ENCODE measurements at places on chromosomes 2 and 18. TPM values are rescaled to one million over a fixed set of nuclear protein-coding genes. Genes with fewer than 3 reads are reported as not detected.

GRCh38 chr2:25109822-25110221, 58.6 kb downstream of the POMC start:
- peak; percentile 43 for DNase-seq
- no peaks in the 10 kb centered on the region for H3K36me3 ChIP-seq
- no peak overlapping the region for H3K27ac ChIP-seq
- H3K4me1 ChIP-seq, result peaks cover 11% of the 10 kb centered on the region

DNA sequence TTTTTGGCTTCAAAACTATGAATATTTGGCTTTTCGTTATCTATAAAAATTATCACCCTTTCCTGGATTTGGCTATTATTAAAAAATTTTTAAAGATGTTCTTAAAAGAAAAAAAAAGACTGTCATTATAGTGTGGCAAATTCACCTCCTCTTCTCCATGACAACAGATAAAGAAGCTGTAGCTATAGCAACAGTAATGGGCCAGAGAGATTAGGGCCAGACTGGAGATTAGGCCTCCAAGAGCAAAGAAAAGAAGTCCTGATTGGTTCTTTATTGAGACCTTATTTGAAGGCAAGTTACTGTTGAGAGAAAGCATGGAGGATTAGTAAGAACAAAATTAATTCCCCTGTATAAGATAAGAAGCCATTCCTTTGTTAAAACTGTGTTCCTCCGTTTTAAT, 812.5 kb downstream of the DCC start:
- no peaks in the 10 kb centered on the region for H3K36me3 ChIP-seq
- no peaks in the 10 kb centered on the region for H3K4me1 ChIP-seq
- no peak overlapping the region for H3K4me3 ChIP-seq
- H3K27me3 ChIP-seq, result no peaks in the 10 kb centered on the region
- H3K27ac ChIP-seq, result no peak overlapping the region
- DNase-seq, result no peak

- DNase-seq, result no peak
- no peaks in the 10 kb centered on the region for H3K36me3 ChIP-seq
- H3K4me1 ChIP-seq, result no peaks in the 10 kb centered on the region
- no peak overlapping the region for H3K4me3 ChIP-seq
- H3K27me3 ChIP-seq, result no peaks in the 10 kb centered on the region
Measured at GRCh38 chr2:183465048-183465447, 340.8 kb downstream of the NUP35 start.

GRCh38 chr2:109136542-109136941, 7.5 kb downstream of the SH3RF3 start:
- no peak overlapping the region for H3K4me3 ChIP-seq
- no peak for DNase-seq
- peaks cover 19% of the 10 kb centered on the region for H3K27me3 ChIP-seq
- H3K4me1 ChIP-seq, result peaks cover 27% of the 10 kb centered on the region
- H3K36me3 ChIP-seq, result no peaks in the 10 kb centered on the region
- H3K27ac ChIP-seq, result no peak overlapping the region

GRCh38 chr2:175175896-175176295, 5.6 kb downstream of the ATP5MC3 start:
- H3K27me3 ChIP-seq, result no peaks in the 10 kb centered on the region
- DNase-seq, result no peak
- H3K4me3 ChIP-seq, result no peak overlapping the region
- H3K36me3 ChIP-seq, result peaks cover 54% of the 10 kb centered on the region
- H3K4me1 ChIP-seq, result peaks cover 31% of the 10 kb centered on the region

GRCh38 chr2:127020536-127020935, 86.4 kb downstream of the BIN1 start:
- no peak overlapping the region for H3K4me3 ChIP-seq
- peaks cover 4% of the 10 kb centered on the region for H3K27me3 ChIP-seq
- no peak overlapping the region for H3K27ac ChIP-seq
- H3K36me3 ChIP-seq, result no peaks in the 10 kb centered on the region
- H3K4me1 ChIP-seq, result peaks cover 3% of the 10 kb centered on the region

DNA sequence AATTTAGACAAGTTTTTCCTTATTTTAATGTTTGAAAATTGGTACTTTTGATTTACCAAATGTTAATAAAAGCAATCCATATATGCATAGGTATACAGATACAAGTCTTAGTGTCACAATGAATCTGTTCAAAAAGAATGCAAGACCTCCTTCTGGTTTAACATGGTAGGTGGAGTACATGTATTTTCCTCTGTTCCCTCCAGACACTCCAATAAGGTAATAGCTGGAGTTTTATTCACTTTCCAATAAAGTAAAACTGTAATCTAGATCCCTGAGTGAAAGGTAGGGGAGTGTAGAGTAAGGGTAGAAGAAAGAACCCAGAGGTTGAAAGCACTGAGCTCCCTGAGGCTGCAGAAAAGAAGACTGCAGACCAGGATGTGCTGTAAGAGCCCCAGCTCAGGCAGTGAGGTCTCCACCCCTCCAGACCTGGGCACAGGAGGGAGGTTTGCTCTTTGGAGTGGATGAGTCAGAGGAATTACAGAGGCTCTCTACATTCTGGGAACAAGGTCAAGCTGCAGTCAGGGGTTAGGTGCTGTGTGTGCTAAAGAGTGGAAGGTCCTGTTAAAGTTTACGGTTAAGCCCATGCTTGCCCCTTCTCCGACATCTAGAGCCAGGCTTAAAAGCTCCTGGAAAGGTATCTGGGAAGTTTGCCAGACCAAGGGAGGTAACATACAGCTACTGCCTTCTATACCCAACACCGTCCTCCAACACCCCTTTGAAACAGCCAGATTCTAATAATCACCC, 27.6 kb upstream of the STAT1 start:
- H3K27me3 ChIP-seq, result no peaks in the 10 kb centered on the region
- no peak overlapping the region for H3K27ac ChIP-seq
- no peak for DNase-seq
- H3K36me3 ChIP-seq, result peaks cover 30% of the 10 kb centered on the region

DNA sequence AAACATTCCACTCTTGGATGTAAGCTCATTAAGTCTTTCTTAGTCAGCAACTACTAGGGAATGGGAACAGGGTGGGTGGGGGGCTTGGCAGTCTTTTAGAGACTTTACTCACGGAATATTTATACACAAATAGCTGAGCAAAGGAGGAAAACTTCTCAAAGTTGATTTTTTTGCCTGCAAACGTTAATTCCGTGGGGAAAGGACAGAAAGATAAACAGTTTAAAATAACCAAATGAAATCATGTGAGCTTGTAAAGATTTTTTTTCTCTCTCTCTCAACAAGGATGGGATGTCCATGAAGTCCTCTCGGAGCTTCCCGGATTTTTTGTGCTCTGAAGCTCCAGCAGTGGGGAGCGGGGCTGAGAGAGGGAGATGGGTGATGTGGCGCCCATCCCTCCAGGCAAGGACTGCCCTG, 32.2 kb upstream of the MAT2A start:
- H3K27ac ChIP-seq, result no peak overlapping the region
- no peaks in the 10 kb centered on the region for H3K36me3 ChIP-seq
- H3K4me3 ChIP-seq, result no peak overlapping the region
- no peak for DNase-seq

DNA sequence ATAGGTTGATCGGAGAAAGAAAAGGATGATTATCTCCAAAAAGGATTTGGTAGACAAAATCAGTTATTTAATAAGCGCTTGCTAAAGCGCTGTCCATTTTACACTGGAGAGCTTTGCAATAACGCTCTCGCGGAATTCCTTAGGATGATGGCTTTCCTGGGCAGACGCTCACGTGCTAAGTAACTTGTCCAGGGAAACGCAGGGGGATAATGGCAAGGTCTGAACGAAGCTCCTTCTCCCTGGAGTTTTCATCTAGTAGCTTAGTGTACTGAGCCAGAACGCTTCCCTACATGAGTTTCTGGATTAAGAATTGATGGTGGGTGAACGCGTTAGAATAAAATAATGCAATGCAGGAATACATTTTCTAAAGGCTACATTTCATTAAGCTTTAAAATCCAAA, 739.5 kb upstream of the SALL3 start:
- no peaks in the 10 kb centered on the region for H3K27me3 ChIP-seq
- no peaks in the 10 kb centered on the region for H3K4me1 ChIP-seq
- H3K4me3 ChIP-seq, result no peak overlapping the region
- no peak for DNase-seq
- H3K27ac ChIP-seq, result no peak overlapping the region

DNA sequence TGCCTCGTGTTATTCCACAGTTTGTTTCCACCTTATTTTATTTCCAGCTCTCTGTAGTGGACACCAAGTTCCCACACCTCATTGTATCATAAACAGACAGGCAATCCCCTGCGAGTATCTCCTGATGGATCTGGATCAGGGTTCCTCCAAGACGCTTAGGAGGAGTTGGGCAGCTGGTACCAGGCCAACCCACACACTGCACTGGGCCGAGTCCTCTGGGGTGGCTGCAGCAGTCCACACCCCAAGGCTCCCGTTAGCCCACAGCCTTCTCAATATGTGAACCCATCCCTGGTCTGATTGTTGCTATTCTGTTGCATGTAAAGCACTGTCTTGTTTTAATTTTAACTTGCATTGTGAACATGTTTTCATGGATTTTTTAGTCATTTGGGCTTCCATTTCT, 178.8 kb upstream of the RAB6C start:
- H3K36me3 ChIP-seq, result no peaks in the 10 kb centered on the region
- no peak for DNase-seq
- H3K4me3 ChIP-seq, result no peak overlapping the region
- H3K27ac ChIP-seq, result no peak overlapping the region
- H3K4me1 ChIP-seq, result no peaks in the 10 kb centered on the region

- H3K36me3 ChIP-seq, result no peaks in the 10 kb centered on the region
- H3K4me1 ChIP-seq, result no peaks in the 10 kb centered on the region
- H3K27me3 ChIP-seq, result no peaks in the 10 kb centered on the region
Measured at GRCh38 chr2:75920859-75921551, 210.3 kb upstream of the GCFC2 start.

DNA sequence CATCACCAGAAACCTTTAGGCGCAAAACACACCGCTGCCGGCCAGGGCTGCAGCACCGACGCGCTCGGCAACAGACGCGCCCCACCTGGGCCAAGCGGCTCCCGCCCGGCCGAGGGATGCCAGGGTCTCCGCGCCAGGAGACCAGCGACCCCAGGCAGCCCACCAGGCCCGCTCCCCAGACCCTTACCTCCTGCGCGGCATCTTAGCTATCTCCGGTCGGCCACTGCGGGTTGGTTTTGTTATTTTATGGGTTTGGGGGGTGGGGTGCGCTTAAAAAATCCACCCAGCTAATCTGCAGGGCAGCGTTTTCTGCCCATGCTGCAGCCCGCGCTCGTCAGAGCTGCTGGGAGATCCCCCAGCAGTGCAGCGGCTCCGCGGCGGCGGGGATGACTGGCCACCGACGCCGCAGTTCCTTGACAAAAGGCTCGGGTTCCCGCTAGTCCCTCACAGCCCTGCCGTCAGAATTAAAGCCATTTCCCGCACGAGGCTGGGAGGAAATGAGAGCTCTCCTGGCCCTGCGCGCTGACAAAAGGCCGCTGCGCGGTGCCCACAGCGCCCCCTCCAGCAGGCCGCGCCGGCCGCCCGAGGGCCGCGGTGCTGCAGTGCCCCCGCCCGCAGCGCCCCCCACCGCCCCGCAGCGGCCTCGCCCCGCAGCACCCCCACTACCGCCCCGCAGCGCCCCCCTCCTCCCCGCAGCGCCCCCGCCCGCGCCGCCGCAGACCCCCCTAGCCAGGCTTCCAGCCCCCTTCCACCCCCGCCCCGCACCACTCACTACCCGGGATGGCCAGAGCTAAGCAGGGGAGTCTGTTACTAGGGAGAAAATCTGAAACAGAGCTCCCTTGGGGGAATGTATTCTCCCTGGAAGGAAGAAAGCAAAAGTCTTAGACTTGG, at the start of gene ADD2:
Gene ADD2 (minus strand): TSS at position 502 of the 891 bp plus-strand sequence. CDS start 61,792 bp downstream, outside the sequence.
- no peaks in the 10 kb centered on the region for H3K36me3 ChIP-seq
- H3K27me3 ChIP-seq, result peaks cover 26% of the 10 kb centered on the region
- peak within 1 kb of the TSS; percentile 88 for H3K27ac ChIP-seq
- peaks cover 18% of the 10 kb centered on the region for H3K4me1 ChIP-seq
- peak within 1 kb of the TSS; percentile 84 for H3K4me3 ChIP-seq

GRCh38 chr18:8261651-8262091, 347.6 kb upstream of the RAB12 start:
- H3K36me3 ChIP-seq, result no peaks in the 10 kb centered on the region
- H3K4me3 ChIP-seq, result no peak overlapping the region

DNA sequence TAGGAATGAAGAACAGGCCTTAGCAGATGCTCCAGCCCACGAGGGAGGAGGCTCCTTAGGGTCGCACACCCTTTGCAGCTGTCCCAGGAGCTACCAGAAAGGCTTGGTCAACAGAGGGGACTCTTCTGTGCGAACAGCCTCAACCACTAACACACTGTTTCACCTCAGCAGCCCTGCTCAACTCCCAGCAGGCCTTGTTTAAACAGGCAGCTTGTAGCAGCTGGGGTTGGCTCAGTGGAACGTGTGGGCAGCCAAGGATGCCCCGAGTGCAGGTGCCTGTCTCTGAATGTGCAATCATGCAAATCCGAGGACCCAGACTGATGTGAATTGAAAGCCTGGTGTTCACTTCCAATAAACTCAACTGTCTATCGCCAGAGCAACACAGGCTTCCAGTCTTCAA, 88.7 kb upstream of the CXCR4 start:
- H3K27me3 ChIP-seq, result peaks cover 2% of the 10 kb centered on the region
- H3K4me3 ChIP-seq, result peak overlapping the region; percentile 26
- peak overlapping the region; percentile 88 for H3K27ac ChIP-seq
- H3K4me1 ChIP-seq, result peaks cover 36% of the 10 kb centered on the region

DNA sequence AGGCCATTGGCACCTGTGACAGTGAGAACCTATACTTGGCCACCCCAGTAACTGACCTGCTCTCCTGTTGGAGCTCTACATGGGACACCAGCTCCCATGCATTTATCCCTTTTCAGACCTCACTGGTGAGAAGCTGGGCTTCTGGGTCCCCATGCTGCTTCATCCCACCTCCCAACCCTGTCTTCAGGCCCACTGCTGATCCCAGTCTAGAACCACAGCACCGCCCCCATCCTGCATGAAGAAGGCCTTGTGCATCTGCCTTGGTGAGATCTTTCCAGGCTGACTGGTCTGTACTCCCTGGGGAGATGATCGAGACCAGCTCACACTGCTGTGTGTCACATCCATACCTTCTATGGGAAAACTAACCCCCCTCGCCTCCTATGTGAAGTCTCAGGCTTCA, 22.7 kb downstream of the TTC32 start:
- no peak overlapping the region for H3K4me3 ChIP-seq
- H3K36me3 ChIP-seq, result peaks cover 9% of the 10 kb centered on the region
- H3K4me1 ChIP-seq, result peaks cover 2% of the 10 kb centered on the region
- no peak for DNase-seq
- H3K27ac ChIP-seq, result no peak overlapping the region

OR6B2 gene
- not detected for total RNA-seq

IKZF2 gene
- total RNA-seq, result 8.3 TPM

SULT1C2 gene
- total RNA-seq, result not detected

CTDP1 gene
- 36.7 TPM for total RNA-seq

CFAP221 gene
- total RNA-seq, result not detected
